ENCODE measurements at places on chromosomes 12 and 14. TPM values are rescaled to one million over a fixed set of nuclear protein-coding genes. Genes with fewer than 3 reads are reported as not detected.

PHETA1 gene
- 8.3 TPM for total RNA-seq

GOLGA3 gene
- 102 TPM for total RNA-seq

SLC10A1 gene
- total RNA-seq: not detected

NKX2-1 gene
- total RNA-seq: not detected

KCNK13 gene
- total RNA-seq: 1.1 TPM

LYZ gene
- 50.3 TPM for total RNA-seq

WSCD2 gene
- 9.3 TPM for total RNA-seq

LGALS3 gene
- total RNA-seq: 189 TPM

TAS2R20 gene
- 3.0 TPM for total RNA-seq

PIWIL1 gene
- total RNA-seq: not detected

B4GALNT1 gene
- 6.0 TPM for total RNA-seq

SIX6 gene
- total RNA-seq: not detected

P3H3 gene
- total RNA-seq: 37.7 TPM

TPPP2 gene
- not detected for total RNA-seq

DNA sequence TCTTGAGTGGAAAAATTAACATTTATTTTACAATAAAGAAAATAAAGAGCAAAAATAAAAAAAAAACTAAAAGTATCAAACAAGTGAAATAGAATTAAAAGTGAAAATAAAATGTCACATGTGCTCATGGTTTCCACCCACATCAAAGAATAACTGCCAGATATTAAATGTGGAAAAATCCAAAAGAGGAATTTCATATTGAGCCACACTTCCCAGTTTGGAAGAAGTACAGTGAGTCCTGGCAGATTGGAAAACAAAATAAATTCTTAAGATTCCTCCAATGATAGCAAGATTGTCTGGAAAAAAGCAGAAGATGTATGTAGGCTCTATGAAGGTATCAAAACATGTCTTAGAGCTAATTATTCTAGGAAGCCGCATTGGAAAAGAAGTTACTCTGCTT is 1019.5 kb downstream of the SLC6A15 start:
- no peak for DNase-seq

GRCh38 chr12:44748950-44749468 is 127.1 kb downstream of the NELL2 start:
- DNase-seq: no peak

DNA sequence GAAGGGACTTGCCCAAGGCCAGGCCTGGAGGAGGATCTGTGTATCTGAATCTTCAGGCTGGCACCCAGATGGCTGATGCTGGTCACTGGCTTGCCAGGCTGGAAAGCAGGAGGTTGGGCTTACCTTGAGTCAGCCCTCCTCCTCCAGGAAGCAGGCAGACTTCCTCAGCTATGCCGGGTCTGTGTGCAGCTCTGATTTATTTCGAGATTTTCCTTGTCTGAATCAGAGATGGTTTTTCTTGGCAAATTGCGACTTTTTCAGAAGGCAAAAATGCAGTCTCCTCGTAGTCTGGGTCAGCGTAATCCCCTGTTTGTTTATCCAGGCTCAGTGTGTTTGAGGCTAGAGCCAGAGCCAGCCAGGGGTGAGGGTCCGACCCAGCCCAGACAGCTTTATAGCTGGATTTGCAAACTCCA is 48.9 kb downstream of the SMOC1 start:
- DNase-seq: no peak

DNA sequence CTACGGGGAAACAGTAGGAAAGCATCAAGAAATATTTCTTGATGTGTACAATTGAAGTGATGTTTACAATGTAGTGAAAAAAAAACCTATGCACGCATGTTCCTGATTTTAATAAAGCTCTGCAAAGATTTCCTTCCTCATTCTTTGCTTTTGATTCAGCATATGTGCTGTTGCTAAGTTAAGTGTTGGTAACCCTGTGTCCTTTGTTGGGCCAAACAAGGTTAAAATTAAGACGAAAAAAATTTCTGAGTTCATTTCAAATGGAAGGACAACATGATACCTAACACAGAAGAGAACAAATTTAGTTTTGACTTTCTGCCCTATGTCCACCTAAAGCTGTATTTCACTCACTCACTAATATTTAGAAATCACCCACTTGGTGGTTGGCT is 62.8 kb downstream of the PPP2R5C start:
- no peak for DNase-seq

DNA sequence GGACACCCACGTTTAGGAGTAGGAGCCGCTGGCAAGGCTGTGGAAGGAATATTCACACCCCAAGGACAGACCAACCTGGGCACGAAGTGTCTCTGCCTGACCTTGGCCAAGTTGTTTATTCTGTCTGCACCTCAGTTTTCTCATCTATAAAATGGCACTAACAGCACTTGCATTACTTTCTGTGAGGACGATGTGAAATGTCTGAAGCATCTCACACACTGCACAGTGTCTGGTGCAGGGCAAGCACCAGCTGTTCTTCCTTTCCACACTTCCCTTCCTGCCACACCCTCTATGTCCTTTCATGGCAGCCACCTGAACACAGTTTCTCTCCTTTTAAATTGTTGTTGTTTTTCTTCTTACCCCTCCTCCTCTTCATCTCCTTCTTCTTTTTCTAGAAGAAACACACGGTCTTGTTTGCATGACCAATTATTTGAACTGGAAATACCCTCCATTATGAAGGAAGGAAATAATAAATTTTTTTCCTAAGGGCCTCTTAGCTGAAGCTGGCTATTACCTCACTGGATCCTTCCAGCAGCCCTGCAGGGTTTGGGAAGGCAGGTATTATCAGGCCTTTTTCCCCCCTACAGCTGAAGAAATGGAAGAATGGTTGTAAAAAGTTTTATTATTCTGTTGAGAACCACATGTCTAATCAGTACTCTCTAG is 42.9 kb upstream of the ATP23 start:
- no peak for DNase-seq

GRCh38 chr14:60658211-60658690 is 9.0 kb upstream of the SIX1 start:
- no peak for DNase-seq

DNA sequence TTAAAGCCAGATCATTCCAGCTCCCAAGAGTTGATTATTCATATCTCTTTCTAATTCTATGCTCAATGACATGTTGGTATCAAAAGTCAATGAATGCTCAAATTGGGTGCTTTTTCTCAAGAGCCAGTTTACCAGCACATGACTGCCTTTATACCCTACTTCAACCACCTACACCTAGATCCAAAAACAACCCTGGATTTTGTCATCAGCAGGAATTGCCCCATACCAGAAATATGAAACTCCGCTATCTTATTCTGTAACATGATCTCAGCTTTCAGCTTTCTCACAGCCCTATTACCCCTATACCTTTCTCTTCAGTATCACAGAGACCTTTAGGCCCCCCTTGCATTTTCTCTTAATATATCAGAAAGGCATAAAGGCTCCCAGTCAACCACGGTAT is 32.3 kb upstream of the ESR2 start:
- no peak for DNase-seq

DNA sequence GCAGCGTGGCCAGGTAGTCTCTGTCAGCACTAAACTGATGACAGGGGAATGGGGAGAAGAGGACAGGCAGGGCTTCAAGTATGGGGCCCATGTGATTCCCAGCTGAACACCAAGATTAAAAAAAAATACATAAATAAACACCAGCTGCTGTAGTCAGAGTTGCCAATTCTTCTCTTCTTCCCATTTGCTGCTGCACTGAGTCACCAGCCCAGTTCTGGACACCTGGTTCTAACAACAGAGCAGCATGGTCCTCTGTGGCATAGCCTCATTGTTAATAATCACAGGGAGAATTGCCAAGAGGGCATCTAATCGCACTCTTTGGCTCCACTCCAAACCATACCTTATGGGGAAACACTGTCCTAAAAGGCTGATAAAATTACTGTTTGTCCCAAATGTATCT is 15.1 kb downstream of the PPM1H start:
- DNase-seq: no peak

- no peak for DNase-seq
These were observed 101.8 kb downstream of the CEP128 start for GRCh38 chr14:80839743-80840142.

GRCh38 chr12:123055281-123055766 is 74.8 kb downstream of the ARL6IP4 start:
- DNase-seq: no peak

DNA sequence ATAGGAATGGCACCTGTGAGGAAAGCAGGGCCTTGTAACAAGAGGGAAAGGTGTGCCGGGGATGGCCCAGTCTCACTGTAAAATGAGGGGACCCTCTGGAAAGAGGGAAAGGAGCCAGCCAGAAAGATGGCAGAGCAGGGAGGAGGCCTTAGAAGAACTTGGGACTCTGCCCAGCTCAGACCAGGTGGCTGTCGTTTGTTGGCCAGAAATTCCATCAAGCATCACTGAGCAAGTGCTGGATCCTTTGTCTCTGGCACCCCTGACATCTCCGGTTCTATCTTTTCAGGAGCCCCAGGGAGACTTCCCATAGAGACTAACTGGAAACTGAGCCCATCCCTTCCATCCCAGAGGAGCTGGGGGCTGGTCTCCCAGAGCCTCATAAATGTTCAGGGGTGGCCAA is 43.3 kb downstream of the DEGS2 start:
- DNase-seq: no peak

DNA sequence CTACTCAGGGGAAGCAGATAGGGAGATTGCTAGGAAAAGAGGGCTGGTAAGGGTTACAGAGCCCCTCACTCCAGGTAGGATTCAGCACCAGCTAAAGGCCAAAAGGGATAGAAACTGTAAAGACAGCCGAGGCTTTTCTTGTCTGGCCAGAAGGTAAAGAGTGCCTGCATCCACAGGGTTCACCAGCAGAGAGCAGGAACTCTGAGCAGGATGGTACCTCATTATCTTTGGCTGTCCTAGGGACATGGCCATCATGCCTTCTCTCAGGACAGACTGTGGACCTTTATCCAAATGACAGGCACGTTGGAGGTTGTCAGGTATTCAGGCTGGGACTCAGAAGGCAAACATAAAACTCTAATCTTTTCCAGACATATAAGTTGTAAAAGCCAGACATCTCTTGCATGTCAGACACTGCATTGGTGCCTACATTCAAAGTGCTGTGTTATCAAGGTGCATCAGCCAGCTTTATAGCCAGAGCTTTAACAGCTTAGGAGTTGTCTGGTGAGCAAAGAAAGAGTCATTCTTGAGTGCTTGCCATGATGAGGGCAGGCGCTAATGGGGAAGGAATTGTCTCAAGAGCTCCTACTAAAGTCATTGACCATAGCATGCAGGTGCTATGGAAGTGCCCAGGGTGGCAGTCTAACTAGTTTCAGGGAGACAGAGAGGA is 89.5 kb downstream of the PELI2 start:
- DNase-seq: no peak

DNA sequence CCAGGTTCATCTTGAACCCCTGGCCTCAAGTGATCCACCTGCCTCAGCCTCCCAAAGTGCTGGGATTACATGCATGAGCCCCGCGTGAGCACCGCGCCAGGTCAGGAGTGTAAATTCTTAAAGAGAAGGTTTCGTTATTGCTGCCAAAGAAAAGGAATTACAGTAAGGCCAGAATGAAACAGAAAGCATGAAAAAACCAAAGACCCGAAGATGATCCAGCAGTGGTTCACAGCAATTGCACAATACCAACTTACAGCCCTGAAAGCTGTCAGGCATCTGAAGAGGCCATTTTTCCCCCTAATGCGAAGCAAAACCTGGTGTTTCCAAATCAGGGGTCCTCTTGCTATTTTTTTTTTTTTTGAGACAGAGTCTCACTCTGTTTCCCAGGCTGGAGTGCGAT is 10.3 kb downstream of the RBM23 start:
- DNase-seq: no peak

DNA sequence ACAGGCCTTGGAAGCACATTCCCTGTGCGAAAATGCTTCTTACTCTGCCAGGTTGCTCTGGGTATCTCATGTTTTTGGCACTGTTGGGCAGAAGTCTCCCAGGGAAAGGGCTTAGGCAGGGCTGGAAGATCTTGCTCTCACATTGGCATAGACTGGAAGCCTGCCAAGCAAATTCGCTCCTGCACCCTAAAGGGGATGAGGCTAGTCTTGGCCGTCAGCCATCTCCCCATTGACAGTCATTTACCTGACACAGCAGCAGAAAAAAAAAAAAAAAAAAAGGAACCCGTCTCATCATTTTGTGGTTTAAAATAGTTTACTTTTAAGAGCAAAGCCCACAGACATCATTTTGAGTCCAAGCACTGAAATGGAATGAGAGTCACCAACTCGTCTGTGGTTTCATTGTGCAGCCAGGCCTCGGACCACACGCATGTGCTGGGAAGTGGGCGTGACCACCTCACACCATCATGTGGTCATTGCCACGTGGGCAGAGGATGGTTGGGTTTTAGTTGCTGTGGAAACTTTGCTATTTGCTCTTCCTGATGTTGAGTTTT is 84.8 kb downstream of the NRXN3 start:
- DNase-seq: no peak

DNA sequence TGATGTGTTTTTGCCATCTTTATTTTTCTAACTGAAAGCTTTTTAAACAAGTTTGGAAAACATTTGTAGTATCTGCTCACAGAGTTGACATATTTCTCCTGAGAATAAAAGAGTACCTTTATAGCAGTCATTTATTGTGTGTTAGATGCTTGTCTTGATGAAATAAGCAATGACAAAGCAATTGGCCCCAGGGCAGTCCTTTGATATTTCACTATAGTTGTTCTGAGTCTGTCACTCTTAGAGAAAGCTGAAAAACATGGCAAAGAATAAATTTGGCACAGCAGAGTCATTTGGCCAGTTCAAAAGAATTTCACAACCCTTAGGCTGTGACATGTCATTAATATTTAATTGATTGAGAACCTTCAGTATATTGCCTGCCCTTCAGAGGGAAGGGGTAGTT is 166.2 kb downstream of the PTPRO start:
- DNase-seq: no peak

DNA sequence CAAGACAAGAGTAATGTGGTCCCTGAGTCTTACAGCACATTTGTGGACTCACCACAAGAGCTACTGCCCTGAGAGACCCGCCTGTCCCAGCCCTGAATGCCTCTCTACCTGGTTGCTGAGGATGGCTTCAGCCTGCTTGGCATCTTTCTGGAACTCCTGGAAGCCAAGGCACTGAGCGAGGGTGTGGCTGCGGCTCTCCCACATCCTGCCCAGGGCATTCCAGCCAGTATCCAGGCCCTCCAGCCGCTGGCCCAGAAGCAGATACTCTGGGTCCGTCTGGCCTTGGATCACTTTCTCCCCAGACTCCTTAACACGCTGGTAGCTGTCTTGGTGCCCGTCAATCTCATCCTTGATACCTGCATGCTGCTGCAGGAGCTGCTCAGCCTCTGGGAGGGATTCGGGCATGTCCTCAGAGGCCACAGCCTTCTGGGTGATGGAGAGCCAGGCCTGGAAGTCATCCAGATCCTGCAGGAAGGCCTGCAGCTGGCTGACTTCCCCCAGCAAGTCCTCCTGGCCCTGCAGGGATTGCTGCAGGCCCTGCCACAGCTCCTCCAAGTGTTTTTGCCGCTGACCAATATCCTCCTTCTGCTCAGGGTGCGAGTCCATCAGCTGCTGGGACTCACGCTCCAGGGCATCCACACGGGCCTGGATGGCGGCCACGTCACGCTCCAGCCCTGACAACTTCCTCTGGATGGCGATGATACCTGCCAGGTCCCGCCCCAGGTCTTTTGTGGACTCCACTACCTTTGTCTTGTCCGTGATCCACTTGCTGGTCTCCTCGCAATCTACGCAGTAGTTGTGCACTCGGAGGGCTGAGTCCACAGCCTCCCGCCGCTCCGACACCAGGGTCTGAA is 82.3 kb downstream of the PLEKHG3 start:
- peak; percentile 76 for DNase-seq

- DNase-seq: no peak
These were observed 27.2 kb upstream of the MLXIP start for GRCh38 chr12:122051231-122051876.

GRCh38 chr12:71591601-71592000 is 72.0 kb downstream of the ZFC3H1 start:
- DNase-seq: no peak
